ENCODE measurements at places on chromosomes 2 and 18. TPM values are rescaled to one million over a fixed set of nuclear protein-coding genes. Genes with fewer than 3 reads are reported as not detected.

GAD1 gene
- not detected for total RNA-seq

ALLC gene
- total RNA-seq = not detected

ZNG1B gene
- total RNA-seq = 37.5 TPM

GNLY gene
- 108 TPM for total RNA-seq

CENPA gene
- 22.7 TPM for total RNA-seq

PHOSPHO2 gene
- total RNA-seq = 7.5 TPM

FOXD4L1 gene
- total RNA-seq = not detected

MAB21L4 gene
- total RNA-seq = not detected

SRD5A2 gene
- not detected for total RNA-seq

UCN gene
- total RNA-seq = 6.5 TPM

APCDD1 gene
- total RNA-seq = not detected

CLEC4F gene
- total RNA-seq = not detected

L3MBTL4 gene
- 7.6 TPM for total RNA-seq

IL36G gene
- not detected for total RNA-seq

ONECUT2 gene
- total RNA-seq = not detected

NTSR2 gene
- not detected for total RNA-seq

ABCB11 gene
- not detected for total RNA-seq

REG1A gene
- not detected for total RNA-seq

ZAP70 gene
- total RNA-seq = 387 TPM

ST8SIA5 gene
- total RNA-seq = not detected

CD207 gene
- total RNA-seq = not detected

RAB6C gene
- not detected for total RNA-seq

SLC9A4 gene
- total RNA-seq = 0.13 TPM

NBEAL1 gene
- 15.9 TPM for total RNA-seq

RNF25 gene
- total RNA-seq = 28.3 TPM

RIT2 gene
- not detected for total RNA-seq

ANKRD53 gene
- 0.21 TPM for total RNA-seq

ADAM23 gene
- 0.22 TPM for total RNA-seq

DQX1 gene
- 0.34 TPM for total RNA-seq

UGT1A4 gene
- not detected for total RNA-seq

ANO7 gene
- 0.21 TPM for total RNA-seq

CHRNG gene
- not detected for total RNA-seq

GAREM1 gene
- 0.13 TPM for total RNA-seq

DES gene
- 1.5 TPM for total RNA-seq

SLC20A1 gene
- total RNA-seq = 94.4 TPM

RNF152 gene
- total RNA-seq = 1.7 TPM

FBLN7 gene
- total RNA-seq = 12.2 TPM

COBLL1 gene
- 0.57 TPM for total RNA-seq

ANKRD29 gene
- total RNA-seq = 0.11 TPM

EML6 gene
- total RNA-seq = 0.32 TPM

PKDCC gene
- not detected for total RNA-seq

SSB gene
- total RNA-seq = 91.3 TPM

SEPTIN10 gene
- 1.2 TPM for total RNA-seq

RGPD4 gene
- total RNA-seq = not detected

FOXI3 gene
- total RNA-seq = not detected

TUBA4B gene
- not detected for total RNA-seq

CXCR4 gene
- total RNA-seq = 250 TPM

THADA gene
- 39.6 TPM for total RNA-seq

Data from naive thymus-derived CD4-positive, alpha-beta T cell (primary cell).